ENCODE measurements at places on chromosomes 16 and 17.
A peak's percentile ranks its signal among the peaks of the same experiment; 100 is the strongest.

GRCh38 chr17:81566461-81567126 is 14.4 kb upstream of the FAAP100 start:
- peak; percentile 75 for DNase-seq

- DNase-seq, result no peak
Observed at GRCh38 chr17:2027528-2028233, 2.3 kb upstream of the DPH1 start.

DNA sequence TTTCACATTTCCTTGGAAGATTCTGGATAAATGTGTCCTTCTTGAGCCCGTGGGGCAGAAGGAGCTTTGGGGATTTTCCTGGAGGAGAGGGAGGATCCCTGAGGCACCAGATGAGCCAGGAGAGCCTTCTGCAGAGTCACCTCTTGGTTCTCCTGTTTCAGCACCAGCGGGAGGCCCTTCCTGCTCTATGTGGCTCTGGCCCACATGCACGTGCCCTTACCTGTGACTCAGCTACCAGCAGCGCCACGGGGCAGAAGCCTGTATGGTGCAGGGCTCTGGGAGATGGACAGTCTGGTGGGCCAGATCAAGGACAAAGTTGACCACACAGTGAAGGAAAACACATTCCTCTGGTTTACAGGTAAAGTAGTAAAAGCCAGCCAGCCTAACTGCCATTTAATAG is 77.1 kb downstream of the ARSG start:
- DNase-seq, result no peak

DNA sequence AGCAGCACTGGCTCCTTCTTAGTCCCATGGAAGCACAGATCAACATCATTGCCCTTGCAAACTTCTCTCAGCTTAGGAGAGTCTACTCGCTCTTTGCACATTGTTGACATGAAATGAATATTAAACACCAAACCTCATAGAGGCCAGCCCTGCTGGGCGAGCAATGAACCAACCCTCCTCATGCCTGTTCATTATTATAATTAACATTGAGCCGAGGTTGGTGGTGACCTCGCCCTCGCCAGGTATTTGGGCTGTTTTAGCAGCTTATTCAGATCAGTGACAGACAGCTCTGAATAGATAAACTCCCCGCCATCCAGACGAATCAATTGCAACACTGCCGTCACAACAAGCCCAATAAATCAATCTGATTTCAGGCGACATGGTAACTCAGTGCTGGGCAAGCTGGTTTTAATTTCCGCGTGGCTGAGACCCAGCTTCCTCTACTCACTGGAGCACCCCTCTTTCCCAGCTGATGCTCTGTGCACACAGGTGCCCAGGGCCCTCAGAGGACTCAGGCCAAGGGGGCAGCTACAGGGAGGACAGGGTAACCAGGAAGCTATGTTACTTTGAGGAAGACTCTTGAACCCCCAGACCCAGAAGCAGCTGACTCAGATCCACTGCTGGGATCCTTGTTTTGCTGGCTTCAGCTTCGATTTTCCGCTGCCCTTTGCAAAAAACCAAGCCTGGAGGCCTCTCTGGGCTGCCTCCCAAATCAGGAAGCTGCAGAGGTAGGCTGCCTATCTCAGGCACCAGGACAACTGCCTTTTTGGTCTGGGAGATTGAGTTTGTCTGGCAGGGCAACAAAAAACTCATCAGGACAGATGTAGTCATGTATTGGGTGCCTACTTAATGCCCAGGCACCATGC is 10.7 kb upstream of the SEZ6 start:
- DNase-seq, result no peak

GRCh38 chr17:42193969-42194899 is at the start of gene GHDC:
Gene GHDC, minus strand, starts transcription at chr17:42194494. Its CDS starts 913 bp downstream, at chr17:42193581.
- peak; percentile 94 for DNase-seq

- DNase-seq, result no peak
Observed at GRCh38 chr17:40022497-40022896, 7.3 kb downstream of the CSF3 start.

DNA sequence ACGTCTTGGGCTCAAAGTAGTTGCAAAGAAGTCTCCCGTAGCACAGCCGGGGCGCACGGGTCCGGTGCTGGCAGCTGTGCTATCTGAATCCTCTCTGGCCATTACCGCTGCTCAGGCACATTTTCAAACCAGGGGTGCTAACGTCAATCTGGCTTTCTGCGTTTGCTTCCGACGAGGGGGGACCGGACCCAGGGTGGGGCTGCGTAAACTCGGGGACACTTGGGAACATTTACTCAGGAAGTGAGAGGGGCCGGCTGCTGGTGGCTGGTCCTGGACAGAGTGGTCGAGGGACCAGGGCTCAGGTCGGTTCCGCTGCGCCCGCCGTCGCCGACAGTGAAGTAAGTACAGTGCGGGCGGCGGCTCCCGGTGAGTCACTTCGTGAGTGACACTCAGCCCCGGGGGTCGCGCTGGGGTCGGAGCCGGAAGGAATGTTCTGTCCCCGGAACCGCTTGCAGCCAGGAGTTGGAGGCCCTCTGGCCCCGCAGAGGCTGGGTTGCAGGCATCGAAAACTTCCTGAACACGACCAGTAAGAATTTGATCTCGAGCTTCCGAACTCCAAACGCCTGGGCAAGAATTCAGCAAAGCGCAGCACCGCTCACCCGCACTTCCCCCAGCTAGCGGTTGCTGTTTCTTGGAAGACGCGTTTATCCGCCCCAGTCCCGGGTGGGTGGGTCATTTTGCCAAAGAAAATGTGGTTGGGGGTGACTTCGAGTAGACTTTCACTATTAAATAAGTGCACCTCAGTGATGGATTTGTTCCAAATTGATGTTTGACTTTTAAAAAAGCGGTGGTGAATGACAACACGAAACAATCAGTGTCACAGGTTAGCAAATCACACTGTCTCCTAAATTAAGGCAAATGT is 1.4 kb upstream of the HS3ST3B1 start:
- peak; percentile 78 for DNase-seq

GRCh38 chr16:1923299-1924034 is 5.3 kb upstream of the HS3ST6 start:
- DNase-seq, result peak; percentile 86

DNA sequence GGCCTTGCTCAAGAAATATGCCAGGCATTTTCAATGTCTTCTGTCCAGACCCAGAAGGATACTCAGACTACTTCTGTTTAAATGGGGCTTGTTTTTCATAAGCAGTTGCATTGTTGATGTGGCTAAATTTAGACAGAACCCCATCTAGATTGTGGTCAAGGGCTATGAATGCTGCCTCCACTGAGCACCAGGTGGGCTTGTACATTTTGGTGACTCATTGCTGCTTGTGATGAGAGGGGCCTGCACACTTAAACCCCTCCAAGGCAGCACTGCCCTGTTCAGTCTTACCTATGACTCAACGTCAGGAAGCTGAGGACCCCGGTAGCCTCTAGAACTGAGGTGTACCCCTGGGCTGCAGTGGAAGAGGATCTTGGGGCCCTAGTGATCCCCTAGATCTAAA is 144.0 kb downstream of the PRKCA start:
- DNase-seq, result no peak

DNA sequence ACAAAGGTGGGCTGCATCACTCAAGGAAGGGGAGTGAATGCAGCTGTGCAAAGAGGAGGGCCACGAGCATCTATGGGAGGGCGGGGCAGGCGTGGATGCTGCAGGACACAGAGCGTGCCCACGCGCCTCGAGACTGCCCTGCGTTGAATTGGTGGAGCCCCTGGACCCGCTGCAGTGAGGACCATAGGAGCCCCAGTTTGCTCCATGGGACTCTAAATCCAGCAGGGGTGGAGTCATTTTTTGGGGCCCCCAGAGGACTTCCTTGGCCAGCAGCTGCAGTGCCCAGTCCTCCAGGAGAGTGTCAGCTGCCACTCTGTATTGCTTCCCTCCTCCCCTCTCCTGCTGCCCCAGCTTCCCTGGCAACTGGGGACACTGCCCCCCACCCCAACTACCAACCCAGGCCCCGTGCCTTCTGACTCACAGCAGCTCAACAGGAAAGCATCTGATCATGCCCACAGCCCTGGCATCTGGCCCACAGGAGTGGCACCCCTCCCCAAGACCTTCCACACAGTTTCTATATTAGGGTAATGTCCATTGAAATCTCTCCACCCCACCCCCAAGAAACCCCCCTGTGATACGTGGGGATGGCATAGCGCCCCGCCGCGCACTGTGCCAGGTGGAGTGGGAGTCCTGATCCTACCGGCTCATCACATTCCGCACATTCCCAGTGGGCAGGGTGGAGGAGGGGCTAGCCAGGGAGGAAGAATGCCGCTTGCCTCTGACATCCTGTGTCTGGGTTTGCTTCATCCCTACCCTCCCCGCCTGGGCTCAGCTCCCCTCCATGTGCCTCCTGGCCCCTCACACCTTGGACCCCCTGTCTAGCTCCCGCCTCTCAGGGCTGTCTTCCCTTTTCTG is 27.8 kb upstream of the ITGA3 start:
- DNase-seq, result peak; percentile 56

DNA sequence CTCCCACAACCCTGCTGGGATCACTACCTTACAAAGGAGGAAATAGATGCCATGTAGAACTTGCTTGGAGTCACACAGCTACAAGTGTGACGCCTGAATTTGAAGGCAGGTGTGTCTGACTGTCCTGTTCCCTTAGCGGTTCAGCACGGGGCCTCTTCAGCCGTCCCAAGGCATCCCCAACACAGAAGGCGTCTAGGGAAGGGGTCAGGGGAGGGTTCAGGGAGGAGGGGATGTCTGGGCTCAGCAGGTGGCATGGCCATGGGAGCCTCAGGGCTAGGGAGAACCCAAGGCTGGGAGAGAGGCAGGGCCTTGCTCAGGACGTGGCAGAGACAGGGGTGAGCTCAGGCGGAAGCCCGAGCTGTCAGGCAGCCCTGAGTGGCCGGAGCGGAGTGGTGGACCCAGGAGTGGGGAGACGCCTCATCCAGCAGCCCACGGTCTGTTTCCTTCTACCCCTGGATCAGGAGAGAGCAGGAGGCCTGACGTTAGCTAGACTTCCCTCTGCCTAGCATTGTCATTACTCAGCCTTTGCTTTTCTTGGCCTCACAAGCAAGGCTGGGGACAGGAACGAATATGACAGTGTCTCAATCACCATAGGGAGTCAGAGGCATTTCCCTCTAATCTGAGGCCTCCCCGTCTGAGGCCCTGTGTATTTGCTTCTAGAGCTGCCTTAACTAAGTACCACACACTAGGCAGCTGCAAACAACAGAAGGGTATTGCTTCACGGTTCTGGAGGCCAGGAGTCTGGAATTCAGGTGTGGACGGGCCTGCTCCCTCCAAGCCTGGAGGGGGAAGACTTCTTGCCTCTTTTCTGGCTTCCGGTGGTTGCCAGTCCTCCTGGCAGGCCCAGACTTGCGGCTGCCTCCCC is 31.3 kb upstream of the ANKRD40CL start:
- no peak for DNase-seq

Data from eye (tissue), 1 donor.